Motor neuron (in vitro differentiated cells): ENCODE measurements at places on chromosomes 2 and 18. TPM values are rescaled to one million over a fixed set of nuclear protein-coding genes. Genes with fewer than 3 reads are reported as not detected.

- ATAC-seq: no peak
Observed at GRCh38 chr2:208657468-208657867, 250.9 kb downstream of the PTH2R start.

DNA sequence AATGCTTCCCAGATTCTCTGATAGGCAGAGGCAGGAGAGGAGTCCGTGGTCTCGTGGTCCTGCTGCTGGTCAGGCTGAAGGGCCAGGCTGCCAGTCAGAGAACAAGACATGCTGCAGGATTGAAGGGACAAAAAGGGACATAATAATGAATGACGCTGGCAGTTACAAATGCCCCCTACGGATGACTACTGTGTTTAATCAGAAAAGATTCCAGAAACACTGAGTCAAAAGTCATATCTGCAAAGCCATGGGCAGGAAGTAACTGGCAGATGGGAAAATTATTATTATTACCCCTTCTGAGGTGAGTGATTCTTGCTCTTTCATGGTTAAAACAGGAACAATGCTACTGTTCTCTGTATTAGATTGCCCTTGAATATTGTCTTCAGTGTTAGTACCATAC is 19.0 kb downstream of the LCT start:
- no peak for ATAC-seq

- no peak for ATAC-seq
Observed at GRCh38 chr18:29560270-29560669, 1383.3 kb upstream of the CDH2 start.

GRCh38 chr2:195535911-195536522 is 121.0 kb upstream of the SLC39A10 start:
- no peak for ATAC-seq

Gene SERPINB13
- total RNA-seq: 0.18 TPM in 1 of 2 replicates, not detected in the other
